ENCODE measurements at places on chromosomes 7 and 10.

DNA sequence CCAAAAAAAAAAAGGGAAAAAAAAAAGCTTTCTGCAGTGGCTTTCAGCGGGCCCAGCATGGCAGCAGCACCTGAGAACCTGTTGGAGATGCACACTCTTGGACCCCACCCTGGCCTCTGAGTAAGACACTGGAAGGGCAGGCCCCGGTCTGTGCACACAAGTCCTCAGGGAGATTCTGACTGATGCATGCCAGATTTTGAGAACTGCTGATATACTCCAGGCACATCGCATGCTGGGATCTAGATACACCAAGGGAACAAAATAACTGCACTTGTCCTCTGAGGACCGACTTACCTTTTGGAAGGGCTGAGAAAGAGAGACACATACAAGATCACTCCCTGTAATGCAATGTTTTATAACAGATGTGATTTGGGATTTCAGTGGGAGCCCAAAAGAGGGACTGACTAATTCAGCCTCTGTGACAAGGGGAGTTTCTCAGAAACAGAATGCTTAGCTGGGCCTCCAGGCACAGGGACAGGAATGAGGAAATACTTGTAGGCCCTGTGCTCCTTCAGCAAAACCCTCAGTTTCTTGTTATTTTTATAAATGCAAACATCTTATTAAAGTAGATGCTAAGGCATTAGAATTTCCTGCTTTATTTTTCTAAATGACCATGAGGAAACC is 8.2 kb downstream of the EGFR start:
- DNase-seq: no peak

DNA sequence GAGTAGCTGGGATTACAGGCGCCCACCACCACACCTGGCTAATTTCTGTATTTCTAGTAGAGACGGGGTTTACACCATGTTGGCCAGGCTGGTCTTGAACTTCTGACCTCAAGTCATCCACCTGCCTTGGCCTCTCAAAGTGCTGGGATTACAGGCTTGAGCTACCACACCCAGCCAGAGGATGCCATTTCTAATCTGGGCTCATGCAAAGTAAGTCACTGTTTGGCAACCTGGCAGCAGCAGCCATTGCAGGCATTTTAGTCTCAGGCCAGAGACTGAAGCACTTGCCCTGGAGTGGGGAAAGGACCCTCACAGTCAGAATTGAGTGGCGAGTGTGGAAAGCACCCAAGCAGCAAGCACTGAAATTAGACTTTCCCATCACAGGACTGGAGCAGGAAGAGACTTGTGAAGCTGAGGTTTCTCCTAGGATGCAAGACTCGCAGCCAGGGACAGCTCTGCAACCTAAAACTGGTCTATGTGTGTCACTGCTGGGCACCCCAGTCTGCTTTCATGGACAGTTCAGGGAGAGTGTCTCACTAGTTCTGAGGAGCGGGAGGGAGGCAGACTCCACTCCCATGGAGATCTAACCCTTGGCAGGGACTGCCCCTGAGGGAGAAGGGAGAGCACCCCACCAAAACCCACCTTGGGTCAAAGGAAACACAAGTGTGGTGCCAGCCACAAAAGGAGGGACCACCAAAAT is 27.6 kb downstream of the SNX13 start:
- no peak for DNase-seq

GRCh38 chr7:129574487-129574886 is 37.0 kb upstream of the NRF1 start:
- no peak for DNase-seq

GRCh38 chr7:98483964-98484545 is 83.2 kb upstream of the BAIAP2L1 start:
- DNase-seq: no peak

- DNase-seq: no peak
Measured at GRCh38 chr7:158424531-158424930, 163.1 kb downstream of the PTPRN2 start.

- DNase-seq: no peak
Measured at GRCh38 chr10:72087969-72088888, at the start of gene SPOCK2. Gene SPOCK2 (minus strand): TSS chr10:72088551. CDS start chr10:72088328, 223 bp downstream.

DNA sequence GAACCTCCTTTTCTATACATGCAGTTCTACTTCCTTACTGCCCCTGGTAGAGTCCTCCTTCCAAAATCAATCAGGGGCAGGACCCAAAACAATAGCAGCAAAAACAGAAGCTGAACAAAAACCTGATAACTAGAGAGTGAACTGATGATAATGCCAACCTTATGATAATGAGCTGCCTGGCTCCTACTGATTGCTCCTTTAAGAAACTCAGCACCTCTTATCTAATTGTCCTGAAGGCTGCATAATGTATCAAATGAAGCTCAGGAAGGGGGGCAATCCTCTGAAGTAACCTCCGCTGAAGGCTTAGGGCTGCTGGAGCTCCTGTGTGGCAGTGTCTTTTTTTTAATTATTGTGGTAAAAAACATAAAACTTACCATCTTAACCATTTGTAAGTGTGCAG is 257.0 kb downstream of the PHTF2 start:
- no peak for DNase-seq

GRCh38 chr7:91193141-91193540 is 71.1 kb upstream of the FZD1 start:
- peak; percentile 12 for DNase-seq

GRCh38 chr10:113362645-113363091 is 190.2 kb upstream of the HABP2 start:
- no peak for DNase-seq

- DNase-seq: no peak
Measured at GRCh38 chr10:5168897-5169420, 16.0 kb downstream of the AKR1C8 start.

DNA sequence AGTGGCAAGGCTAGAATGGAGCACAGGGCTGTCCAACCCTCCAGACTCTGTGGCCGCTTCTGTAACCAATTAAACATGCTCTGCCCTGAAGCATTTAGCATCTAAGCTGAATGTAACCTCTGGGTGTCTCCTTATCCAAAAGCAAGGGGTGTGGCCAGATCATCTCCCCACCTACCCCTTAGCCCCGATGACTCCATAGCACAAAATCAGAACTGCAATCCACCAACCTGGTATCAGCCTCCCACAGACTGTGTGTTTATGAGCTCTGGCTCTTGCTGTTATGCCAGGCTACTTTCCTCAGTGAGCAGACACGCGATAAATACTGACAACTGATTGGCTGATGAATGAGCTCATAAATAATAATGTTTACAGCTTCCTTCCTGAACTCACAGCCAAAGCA is 3.2 kb downstream of the FRMD4A start:
- no peak for DNase-seq

DNA sequence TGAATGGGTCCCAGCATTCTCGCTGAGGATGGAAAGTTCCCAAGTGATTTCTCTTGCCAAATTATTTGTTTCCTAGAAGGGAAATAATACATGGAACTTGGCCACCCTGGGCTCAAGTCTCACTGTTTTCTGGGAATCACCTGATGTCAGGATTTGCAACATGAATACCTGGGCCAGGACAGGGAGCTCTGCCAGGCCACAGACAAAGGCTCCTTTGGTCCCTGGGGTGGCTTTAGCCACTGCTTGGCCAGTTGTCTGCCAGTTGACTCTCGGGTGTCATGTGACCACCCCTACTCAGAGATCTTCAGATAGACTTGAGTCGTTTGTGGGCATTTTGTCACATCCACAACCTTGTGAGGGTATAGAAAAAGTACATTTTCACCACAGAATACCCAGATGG is 258.0 kb upstream of the HABP2 start:
- DNase-seq: no peak

Data from AG04449 (cell line).